ENCODE measurements at places on chromosomes 2 and 18.
A peak's percentile ranks its signal among the peaks of the same experiment; 100 is the strongest.

DNA sequence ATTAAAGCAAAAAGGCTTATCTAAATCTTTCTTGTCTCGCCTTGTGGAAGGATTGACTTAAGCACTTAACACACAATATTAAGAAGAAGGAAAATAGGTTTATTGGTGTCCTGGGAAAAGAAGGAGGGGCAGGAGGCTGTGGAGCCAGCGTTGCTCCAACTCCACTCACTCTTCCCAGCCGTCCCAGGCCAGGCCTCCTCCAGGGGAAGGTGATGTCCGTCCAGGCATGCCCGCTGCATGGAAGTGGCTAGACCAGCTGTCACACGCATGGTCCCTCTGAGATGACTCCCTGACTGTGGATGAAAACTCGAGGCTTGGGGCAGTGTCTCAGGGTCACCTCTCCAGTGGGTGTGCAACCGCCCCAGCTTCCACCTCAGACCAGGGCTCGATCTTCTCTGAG, 281.1 kb downstream of the GALR1 start:
- no peak for DNase-seq

GRCh38 chr2:178280244-178280852, 86.0 kb downstream of the OSBPL6 start:
- DNase-seq: peak; percentile 59

DNA sequence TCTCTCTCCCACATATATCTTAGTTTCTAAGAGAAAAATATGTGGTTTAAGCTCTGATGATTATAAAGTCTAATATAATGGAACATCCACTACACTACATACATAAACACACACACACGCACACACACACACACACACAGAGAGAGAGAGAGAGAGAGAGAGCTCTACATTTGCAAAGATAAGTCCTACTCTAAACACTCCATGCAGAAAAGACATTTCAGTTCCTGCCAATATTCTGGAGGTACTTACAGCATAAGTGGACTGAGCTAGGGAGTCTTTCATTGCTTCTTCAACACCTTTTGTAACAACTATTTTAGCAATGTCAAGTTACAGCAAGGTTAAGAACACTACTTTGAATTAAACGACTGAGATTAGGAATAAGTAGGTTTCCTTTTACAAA, 80.1 kb downstream of the FIGN start:
- DNase-seq: no peak

DNA sequence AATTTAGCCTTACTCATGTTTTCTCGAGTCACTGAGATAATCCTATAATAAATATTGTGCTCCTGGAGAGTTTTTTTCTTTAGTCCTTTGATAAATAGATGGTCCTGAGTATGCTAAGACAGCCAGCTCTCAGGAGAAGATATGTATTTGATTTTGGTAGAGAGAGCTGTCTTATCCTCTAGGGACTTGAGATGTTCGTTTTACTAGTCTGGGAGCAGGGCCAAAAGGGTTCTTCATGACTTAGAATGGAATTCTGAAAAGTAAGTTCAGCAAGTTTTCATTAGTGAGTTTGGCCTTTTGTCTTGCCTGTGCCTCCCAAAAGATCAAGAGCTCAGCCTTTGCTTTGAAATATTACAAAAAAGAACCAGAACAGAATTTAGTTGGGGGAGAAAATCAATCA, 246.7 kb downstream of the BABAM2 start:
- peak; percentile 71 for DNase-seq

DNA sequence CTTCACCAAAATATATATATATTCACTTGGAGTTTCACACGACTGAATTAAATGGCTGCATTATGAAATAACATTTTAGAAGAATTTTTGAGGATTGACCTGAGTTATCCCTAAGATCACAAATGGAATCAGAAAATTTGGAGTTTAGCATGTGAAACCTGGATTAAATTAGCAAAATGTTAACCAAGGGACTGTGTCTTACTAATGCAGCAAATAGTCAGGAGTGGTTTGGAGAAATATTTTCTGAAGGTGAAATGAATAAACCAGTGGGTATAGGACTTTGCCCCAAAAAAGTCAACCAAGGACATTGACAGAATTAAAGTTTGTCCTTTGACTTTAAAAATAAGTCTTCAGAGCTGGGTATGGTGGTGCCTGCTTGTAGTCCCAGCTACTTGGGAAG, 111.2 kb downstream of the PRPF40A start:
- DNase-seq: no peak

All from NCI-H446 treated with DMSO at 0.1 percent for 48 hours (cell line).